ENCODE measurements at places on chromosomes 6 and 20.

- peak; percentile 32 for DNase-seq
Measured at GRCh38 chr6:166989427-166990032, 9.7 kb upstream of the CEP43 start.

DNA sequence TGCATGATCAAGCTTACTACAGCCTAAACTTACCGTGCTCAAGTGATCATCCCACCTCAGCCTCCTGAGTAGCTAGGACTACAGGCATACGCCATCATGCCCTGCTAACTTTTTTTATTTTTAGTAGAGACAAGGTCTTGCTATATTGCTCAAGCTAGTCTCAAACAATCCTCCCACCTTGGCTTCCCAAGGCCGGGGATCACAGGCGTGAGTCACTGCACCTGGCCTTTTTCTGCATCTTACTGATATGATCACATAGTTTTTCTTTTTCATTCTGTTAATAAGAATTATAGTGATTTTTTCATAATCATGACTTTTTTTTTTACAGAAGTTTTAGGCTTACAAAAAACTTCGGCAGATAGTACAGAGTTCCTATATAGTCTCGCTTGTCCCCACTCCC is 93.2 kb downstream of the KIF13A start:
- no peak for DNase-seq

- DNase-seq: no peak
Measured at GRCh38 chr6:125377621-125378020, 75.9 kb upstream of the HDDC2 start.

GRCh38 chr20:4169360-4170190 is 154.2 kb upstream of the RNF24 start:
- DNase-seq: no peak

DNA sequence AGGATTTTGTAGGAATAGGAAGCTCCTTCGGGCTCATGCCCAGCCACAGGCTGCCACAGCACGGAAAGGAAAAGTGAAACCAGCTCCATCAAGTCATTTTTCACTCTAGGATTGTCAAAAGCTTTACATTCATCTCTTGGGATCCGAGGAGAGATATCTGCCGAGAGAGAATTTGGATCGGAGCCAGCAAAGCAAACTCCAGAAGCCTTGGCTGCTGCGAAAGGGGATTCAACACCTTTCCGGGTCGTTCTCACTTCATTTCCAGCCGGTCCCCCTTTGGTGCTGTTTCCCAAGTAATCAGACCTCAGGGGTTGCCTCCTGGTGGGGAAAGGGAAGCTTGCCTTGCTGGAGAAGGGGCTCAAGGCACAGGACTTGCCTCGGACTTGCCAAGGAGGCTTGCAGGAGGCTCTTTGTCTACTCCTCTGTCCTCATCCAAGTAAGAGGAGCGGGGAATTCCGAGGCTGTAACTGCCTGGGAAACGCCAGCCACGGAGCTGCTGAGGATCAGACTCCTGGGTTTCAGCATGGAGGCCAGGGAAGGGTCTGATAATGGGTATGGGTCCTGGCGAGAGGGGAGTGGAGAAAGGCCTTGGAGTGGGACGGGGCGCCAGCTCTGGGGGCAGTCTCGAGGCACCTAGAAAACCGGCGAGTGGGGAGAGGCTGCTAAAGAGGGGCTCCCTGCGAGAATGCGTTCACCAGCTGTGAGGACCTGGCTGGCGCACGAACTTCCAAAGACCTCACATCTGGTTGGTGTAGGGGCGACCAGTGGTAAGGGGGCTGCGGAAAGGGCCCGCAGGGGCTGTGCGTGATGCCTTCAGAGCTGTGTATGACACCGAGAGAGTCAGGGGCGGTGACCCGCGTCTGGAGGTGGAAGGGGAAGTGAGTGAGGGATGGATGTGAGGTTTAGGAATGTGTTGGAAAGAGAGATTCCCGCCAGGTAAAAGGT is 702 bp downstream of the ETV7 start:
- DNase-seq: peak; percentile 49

GRCh38 chr6:40798069-40798770 is 211.1 kb upstream of the LRFN2 start:
- no peak for DNase-seq

DNA sequence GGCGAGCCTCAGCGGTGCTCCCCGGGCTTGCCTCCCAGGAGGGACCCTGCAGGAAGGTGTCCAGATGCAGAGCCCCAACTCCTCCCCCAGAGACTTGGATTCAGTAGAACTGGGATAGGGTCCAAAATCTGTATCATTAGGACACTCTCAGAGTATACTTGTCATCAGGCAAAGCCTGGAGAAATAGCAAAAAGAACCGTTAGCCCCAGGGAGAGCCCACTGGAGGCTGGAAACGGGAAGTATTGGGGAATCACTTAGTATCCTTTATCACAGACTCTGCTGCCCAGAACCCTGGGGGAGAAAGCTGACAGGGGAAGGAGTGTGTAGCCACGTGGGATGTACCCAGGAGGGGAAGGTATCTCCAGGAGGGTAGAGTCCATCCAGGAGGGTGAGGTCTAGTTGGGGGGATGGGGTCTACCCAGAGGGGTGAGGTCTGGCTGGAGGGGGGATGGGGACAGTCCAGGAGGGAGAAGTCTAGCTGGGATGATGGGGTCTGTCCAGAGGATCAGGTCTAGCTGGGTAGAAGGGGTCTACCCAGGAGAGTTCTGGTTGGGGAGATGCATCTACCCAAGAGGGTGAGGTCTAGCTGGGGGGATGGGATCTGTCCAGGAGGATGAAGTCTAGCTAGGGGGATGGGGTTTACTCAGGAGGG is 107.2 kb downstream of the LY86 start:
- no peak for DNase-seq

- peak; percentile 78 for DNase-seq
Measured at GRCh38 chr20:561437-562231, 18.0 kb upstream of the CSNK2A1 start.

DNA sequence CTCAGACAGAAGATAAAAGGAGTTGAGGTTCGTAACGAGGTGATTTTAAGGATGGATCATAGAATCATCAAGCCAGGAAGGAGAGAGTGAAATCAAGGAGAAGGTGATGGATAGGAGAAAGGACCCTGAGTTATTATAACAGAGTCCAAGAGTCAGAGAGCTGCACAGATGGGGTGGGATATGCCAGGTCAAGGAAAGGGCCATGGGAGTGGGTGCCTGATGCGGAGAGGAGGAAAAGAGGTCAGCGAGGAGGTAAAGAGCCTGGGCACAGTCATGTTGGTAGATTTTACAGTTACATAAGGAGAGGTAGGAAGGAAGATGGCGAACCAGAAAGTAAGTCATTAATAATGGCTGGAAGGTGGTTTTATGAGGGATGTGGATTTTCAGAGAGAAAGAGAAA is 114.9 kb downstream of the LAMA2 start:
- DNase-seq: no peak

DNA sequence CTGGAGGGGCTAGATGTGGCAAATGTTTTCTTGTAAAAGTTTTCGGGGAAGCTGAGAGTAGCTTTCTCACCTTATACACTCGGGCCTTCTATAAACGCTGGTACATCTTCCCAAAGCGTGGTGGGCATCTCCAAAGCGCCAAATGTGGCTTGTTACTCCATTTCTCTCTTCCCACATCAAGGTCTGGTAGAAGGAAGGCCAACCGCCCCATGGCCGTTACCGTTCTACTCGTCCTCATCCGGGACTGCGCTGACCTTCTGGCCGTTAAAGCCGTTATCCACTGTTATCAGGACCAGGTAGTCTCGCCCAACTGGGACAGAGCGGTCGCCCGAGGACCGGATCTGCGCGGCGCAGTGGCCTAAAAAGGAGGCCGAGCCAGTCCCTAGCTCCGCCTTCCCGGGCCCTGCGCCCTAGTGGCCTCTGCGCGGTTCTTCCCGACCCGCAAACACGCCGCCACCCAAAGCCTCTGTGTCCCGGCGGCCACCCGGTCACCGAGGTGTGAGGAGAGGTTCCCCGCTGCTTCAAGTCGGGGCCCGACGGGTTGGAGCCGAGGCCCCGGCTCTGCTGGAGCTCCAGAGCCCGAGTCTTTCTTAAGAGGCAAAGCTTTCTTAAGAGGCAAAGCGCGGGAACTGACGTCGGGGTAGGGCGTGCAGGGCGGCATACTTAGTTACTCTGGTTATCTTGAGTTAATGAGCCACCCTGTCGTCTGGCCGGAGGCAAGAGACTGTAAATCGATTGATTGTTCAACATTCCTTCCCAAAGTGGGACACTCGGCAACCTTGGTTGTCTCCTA is 90.5 kb downstream of the GPX5 start:
- no peak for DNase-seq

DNA sequence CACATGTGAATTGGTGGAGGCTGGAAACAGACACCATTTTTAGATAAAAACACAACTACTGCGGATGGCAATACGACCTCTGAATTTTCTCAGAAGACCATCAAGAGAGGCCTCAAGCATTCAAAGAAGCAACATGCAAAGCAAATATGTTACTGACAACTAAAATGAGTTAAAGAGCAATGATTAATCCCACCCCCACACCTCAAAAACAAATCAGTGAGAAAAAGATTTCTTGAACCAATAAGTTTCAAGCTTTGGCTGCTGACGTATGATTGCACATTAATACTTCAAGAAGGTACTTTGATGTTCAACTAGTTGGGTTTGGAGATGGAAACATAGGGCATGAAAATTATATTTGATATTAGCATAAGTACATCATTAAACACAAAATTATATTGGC is 982 bp downstream of the MMUT start:
- no peak for DNase-seq

GRCh38 chr6:32082935-32083334 is 26.2 kb downstream of the TNXB start:
- no peak for DNase-seq

DNA sequence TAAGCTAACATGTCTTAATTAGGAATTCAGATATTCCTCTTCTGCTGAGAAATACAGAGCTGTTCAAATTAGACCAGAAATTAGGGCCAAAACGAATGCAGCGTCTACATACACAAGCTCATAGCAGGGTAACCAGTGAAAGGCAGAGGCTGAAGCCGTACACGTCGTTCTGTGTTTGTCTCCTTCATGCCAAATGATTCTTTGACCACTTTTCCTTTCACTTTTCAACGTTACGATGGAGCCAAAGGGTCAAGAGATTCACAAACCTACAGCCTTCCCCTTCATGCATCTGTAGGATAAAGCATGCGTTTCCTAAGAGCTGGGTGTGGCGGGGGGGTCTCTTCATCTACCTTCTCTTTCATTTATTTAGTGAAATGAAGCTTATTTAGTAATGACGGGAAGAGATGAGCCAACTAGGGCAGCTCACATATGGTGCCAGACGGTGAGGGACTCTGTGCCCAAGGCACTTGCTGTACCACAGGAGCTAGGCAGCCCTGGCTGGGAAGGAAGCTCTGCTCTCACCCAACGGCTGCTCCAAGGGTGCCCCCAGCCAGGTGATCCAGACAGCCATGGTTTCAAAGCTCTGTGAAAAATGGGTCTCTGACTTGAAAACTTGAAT is 178.0 kb downstream of the ATXN1 start:
- DNase-seq: no peak

DNA sequence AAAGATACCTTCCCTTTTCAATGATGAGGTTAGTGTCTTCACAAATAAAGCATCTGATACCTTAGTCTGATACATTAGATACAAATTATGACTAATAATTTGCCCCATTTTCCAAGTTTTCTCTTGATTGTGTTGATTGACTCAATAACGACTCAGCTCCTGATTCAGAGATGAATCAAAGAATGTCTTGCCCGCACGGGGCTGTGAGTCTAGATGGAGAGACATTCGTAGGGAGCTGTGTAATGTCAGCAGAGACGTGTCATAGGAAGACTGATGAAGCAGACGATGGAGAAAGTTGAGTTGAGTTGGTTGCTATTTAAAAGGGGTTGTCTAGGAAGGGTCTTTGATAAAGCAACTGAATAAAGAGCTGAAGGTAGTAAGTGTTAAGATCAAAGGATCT is 78.2 kb downstream of the TSHZ2 start:
- no peak for DNase-seq

DNA sequence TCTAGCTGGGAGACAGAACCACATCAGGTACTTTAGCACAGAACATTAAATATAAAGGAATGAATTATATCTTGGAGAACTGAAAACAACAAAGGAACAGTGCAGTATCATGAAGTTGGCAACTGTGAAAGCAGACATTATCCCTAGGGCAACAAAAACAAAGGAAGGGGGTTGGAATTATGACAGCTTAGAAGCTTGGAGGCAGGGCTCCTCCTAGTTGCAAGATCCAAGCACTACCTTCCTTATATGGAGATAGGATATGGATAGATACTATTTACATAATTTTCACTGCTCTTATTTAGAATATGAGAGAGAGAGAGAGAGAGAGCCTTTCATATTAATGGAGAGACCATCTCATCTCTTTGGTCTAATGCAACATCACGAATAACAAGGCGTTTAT is 27.0 kb downstream of the TMEM14A start:
- no peak for DNase-seq

GRCh38 chr20:43334080-43334479 is 123.6 kb upstream of the SRSF6 start:
- DNase-seq: no peak

DNA sequence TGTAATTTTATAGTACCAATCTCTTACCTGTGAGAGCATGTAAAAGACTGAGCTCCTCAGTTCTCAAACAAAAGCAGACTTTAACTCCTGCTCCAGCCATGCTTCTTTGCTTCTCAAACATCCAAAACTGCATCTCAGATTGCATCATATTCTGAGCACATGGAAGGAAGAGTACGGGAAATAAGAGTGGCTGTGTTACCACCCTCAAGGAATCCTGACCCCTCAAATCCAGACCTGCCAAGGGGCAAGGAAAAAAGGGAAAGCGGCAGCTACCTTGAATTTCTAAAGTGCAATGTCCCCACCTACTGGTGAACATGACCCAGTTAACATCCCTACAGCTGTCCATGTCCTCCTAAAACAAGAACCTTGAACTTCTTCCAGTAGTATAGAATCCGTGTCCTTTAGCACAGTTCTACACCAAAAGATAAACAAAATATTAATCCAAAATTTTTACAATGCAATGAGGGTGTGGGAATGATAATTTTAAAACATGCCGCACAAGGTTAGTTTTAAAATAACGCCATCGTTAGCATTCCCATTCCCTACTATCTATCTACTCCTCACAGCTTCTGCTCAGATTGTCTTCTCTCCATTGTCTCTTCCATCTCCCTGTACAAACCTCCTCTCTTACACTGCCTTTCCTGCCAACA is 34.1 kb upstream of the HLA-DQB1 start:
- peak; percentile 45 for DNase-seq

DNA sequence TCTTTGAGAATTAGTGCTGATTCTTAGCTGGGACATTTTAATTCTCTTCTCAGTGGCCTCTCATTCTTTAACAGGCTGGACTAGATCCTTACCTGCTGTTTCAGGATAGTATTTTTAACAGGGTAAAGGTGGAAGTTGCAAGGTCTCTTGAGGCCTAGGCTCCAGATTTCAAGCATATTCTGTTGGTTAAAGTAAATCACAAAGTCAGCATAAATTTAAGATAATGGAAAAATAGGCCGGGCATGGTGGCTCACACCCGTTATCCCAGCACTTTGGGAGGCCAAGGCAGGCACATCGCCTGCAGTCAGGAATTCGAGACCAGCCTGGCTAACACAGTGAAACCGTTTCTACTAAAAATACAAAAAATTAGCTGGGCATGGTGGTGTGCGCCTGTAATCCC is 1149.0 kb downstream of the EPHA7 start:
- no peak for DNase-seq

DNA sequence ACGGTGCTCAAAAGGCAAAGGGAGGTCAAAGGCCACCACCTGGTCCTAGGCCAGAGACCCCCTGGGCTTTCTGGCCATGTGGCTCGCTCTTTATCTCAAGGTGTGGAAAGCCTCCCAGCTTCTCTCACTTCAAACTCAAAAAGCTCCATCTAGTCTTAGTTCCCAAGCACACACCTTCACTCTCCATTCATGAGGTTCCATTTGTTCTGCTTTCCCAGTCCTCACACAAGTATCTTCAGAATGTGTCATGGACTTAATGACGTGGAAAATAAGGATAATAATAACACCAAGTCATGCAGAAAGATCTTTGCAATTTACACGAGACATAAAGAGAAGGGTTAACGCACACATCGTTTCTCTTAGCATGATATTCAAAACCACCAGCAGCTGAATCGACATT is 219.3 kb downstream of the GMDS start:
- no peak for DNase-seq
